HAP-1 (cell line): ENCODE measurements at places on chromosomes 6 and 20.

- DNase-seq = no peak
Observed at GRCh38 chr6:90982051-90982450, 395.2 kb upstream of the MAP3K7 start.

- DNase-seq = no peak
Observed at GRCh38 chr20:35453647-35454046, 1.8 kb upstream of the CEP250 start.

GRCh38 chr20:23637282-23638221 lies at the start of gene CST3:
Gene CST3 (minus strand): TSS chr20:23637955. CDS start chr20:23637862, 93 bp downstream.
- peak; percentile 95 for DNase-seq

DNA sequence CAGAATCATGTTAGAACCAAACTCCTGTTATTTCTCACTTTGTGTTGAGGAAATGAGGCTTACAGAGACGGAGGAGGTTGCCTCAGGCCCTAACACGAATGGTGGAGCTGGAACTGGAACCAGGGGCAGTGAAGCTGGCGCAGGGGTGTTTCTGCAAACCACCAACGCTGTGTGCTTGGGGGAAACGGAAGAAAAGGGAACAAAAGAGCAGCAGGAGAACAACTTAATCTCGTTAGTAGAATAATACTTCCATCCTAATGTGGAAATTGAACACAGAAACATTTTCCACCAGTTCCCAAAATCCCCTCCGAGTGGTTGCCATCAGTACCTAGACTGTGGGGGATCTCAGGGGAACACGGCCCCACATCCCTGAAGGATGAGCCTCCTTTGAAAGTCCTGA lies 103.4 kb upstream of the FRMD1 start:
- no peak for DNase-seq

- peak; percentile 0 for DNase-seq
Observed at GRCh38 chr20:24998121-24998520, 5.6 kb upstream of the APMAP start.

DNA sequence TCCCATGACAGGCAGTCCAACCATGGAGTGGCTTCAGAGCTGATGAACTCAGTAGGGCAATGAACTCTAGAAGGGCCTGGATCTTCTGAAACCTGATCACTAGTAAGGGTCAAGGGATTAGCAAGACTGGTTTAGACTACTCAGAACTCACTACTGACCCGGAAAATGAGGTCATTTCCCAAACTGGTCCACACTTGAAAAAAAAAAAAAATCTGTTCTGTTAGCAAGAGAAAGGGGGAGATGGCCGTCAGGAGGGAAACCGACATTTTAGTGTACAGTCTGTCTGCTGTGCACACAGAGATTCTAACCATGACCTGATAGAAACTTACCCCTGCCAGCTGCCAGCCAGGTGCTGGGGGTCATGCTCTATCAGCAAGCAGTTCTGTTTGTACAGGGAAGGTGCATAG lies 262.4 kb upstream of the AGPAT4 start:
- no peak for DNase-seq

DNA sequence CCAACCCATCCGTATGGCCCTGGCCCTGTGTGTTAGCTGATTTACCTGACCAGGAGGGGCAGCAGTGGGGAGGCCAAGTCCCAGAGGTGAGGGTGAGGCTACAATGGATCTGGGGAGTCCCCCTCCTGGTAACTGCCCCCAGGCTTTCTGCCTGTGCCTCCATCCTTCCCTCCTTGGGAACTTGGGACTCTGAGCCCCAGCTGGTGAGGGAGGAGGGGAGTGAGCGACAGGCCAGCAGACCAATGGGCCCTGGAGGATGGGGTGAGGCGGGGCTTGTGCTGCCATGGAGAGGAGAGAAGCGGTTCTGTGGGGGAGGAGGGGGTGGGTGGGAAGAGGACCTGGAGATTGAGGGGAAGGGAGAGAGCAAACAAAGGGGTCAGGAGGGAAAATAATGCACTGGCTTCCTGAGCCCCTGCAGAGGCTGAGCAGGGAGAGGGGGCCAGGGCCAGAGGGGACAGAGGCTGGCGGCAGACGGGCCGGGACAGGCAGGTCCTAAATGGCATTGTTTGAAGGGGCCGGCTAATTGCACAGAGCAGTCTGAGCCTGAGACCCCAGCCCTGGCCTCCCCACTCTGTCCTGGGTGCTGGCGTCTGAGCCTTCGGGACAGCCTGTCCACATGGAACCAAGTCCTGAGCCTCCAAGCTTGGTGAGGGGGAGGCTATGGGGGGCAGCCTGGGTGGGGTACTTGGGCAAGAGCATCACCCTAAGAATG lies 17.5 kb downstream of the DNMT3B start:
- DNase-seq = peak; percentile 33

DNA sequence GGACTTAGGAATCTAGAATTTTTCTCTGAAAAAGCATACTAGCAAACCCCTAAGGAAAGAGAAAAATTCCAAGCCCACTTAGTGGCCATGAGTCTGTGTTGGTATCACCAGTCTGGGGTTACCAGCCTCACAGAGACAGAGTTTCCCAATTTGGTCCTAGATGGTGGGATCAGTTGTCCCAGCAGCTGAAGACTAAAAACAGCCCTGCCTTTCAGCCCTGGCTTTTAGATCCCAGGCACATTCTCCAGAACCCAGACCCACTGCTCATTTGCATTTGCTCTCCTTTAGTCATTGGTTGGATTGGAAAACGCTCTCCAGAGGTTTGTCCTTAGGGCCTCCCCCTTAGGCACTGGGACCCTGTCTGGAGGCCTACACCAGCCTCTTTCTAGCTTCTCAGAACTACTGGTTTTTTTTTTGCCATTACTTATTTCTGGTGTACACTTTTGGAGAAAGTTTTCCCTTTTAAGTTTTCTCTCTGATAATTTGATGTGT lies 39.1 kb upstream of the FOXO3 start:
- no peak for DNase-seq

DNA sequence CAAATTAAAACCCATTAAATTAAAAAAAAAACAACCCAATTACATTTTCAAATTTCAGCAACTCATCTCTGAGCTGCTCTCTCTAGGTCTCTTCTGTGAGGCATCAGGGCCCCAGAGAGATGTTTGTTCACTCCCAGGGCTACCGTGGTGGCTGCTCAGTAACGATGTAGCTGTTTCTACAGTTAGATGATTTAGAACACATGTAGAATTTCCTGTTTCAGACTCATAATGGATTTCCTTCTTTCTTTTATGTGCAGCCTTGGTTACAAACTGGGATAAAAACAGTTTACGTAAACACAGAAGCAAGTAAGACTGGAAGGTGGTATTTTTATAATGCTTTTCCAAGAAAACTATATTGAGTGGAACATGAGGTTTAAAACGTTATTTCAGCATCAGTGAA lies 116.1 kb upstream of the CCN2 start:
- DNase-seq = no peak

GRCh38 chr6:43180985-43181384 lies 1.0 kb upstream of the CUL9 start:
- DNase-seq = no peak

- DNase-seq = no peak
Observed at GRCh38 chr6:36867471-36868224, 7.0 kb downstream of the PPIL1 start.

- no peak for DNase-seq
Observed at GRCh38 chr6:125346201-125346925, 44.6 kb upstream of the HDDC2 start.

GRCh38 chr20:3888622-3889488 lies at the start of gene PANK2:
Gene PANK2 (plus strand): TSS chr20:3889387.
- peak; percentile 99 for DNase-seq

- DNase-seq = no peak
Observed at GRCh38 chr6:134288538-134289203, 29.2 kb downstream of the SGK1 start.

DNA sequence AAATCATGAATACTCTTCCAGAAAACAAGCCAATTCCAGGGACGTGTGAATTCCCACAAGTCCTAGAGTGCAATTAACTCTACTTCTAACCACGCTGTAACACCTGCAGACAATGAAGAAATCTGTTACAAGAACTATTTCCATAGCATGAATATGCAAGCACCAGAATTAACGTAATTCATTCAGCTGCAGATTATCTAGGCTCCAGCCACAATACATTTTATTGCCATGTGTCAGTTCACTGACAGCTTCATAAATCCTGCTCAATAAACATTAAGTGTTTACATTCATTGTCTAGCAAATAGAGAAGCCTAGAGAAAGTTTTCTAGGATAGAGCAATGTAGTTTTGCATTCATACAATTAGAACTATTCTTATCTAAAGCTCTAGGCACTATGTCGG lies 1348.5 kb downstream of the GRIK2 start:
- peak; percentile 95 for DNase-seq

DNA sequence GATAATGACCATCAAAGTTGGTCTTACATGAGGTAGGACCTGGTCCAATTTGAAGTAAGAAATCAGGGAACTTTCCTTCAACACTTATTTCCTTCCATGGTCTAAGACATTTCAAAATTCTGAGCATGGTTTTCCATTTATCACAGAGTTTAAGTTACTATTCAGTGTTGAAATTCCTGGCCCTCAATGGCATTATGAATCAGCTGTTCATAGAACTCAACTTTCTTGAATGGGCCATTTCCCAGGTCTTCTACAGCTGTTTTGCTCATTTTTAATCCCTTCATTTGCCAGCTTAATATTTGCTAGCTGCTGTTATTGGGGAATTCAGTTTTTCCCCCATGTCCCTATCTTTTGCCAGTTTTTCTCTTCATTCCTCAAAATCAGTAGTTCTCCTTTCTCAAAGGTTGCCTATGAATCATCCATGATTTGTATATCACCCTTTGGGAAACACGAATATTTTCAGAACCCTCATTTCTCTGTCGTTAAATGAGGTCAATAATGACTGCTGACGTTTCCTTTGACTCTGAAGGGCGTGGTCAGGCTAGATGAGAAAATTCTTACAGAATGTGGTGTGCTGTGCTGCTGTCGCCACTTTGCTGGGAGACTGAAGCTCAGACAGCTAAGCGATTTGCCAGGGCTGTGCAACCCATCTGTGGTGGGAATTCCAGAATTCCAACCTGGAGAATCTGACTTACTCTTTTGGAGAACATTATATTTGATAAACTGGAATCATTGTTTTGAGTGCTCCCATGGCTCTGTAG lies 216.5 kb upstream of the FLRT3 start:
- no peak for DNase-seq

DNA sequence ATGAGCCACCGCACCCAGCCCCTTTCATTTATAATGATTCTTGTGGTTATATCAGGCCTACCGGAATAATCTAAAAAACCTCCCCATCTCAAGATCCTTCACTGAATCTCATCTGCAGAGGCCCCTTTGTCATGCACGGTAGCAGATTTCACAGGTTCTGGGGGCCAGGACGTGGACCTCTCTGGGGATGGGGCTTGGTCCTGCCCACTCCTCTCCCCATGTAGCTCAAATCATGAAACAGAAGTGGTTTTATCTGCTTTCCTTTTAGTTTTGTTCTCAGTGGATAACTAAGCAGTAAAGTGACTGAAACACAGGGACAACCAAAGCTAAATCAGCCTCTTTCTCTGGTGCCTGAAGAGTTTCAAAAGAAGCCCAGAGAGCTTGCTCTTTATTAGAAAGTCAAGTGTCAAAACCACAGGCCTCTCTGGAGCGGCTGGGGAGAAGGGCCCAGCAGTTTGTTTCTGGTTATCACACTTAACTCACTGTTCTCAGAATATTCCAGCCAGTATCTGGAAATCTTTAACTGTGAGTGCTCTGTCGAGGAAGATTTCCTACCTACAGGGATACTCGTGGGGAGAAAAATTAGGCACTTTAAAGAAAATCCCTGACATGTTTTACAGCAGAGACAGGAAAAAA lies 60.6 kb upstream of the FAM184A start:
- no peak for DNase-seq

DNA sequence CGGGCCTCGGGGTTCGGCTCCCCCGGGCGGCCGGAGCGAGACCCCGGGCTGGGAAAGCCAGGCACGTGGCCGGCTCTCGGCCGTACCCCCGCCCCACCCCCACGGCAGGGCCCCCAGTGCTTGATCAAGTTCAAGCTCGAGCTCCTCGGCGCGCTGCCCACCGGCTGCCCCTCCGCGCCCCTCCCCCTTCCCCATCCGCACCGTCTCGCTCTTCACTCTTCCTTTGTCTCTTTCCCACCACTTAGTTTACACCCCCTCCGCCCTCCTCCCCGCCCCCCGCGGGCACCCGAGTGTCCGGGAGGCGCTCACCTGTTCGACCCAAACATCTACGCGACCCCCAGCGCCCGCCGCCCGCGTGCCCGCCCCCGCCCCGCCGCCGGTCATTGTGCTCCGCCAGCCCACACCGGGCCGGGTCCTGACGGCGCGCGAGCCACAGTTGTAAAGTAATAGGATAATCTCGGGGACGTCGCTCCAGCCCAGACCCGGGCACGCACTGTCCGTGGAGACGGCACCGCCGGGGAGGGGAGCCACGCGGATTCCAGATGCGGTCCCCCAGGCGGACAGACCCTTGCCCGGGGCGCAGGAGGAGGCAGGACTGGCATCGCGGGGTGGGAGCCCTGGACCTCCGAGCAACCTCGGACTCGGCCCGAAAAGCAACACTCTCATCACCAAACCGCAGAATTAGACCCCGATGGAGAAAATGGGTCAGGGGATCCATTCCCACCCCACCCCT lies 100.7 kb downstream of the NOL4L start:
- peak; percentile 20 for DNase-seq

- DNase-seq = no peak
Observed at GRCh38 chr6:135434095-135434494, 63.4 kb downstream of the AHI1 start.

- DNase-seq = no peak
Observed at GRCh38 chr6:106728296-106728870, 99.0 kb downstream of the QRSL1 start.

DNA sequence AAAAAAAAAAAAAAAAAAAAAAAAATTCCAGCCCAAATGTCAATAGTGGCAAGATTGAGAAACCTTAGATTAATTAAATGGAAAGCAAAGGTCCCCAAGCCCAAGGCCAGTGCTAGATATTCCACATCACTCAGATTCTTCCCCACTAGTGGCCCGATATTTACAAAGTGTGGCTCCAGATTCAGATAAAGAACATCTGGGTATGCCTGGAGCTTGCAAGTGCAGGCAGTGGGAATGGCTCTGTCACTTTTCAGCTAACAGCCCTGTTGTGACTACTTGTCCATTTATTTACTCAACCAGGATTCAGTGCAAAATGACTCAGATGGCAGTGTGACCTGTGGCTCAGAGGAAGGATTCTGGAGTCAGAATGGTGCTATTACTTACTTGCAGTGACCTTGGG lies 8.2 kb upstream of the KCNB1 start:
- DNase-seq = no peak

DNA sequence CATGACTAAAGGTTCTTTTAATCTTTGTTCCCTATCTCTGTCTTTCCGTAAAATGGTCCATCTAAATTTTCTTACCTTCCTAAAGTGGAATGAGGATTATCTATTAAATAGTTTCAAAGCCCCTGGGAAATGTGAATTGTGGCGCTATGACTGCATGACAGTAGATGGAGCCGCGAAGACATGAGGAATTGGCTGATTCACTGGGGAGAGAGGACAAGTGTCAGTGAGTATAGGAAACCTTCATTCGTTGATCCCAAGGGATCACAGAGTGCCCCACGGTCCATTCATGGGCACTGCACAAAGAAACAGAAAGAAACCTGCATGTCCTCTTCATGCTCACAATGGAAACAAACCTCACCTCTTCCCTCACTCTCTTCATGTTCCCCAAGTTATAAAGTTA lies 479.3 kb upstream of the BTBD3 start:
- peak; percentile 87 for DNase-seq

- no peak for DNase-seq
Observed at GRCh38 chr6:109015176-109015575, 79.5 kb downstream of the SESN1 start.

GRCh38 chr6:52399511-52400312 lies 20.4 kb upstream of the EFHC1 start:
- DNase-seq = peak; percentile 80

GRCh38 chr20:17771206-17772004 lies 71.6 kb downstream of the BANF2 start:
- no peak for DNase-seq

- no peak for DNase-seq
Observed at GRCh38 chr20:14759979-14760378, 422.6 kb upstream of the FLRT3 start.
